ENCODE measurements at places on chromosomes 6 and 20.

DNA sequence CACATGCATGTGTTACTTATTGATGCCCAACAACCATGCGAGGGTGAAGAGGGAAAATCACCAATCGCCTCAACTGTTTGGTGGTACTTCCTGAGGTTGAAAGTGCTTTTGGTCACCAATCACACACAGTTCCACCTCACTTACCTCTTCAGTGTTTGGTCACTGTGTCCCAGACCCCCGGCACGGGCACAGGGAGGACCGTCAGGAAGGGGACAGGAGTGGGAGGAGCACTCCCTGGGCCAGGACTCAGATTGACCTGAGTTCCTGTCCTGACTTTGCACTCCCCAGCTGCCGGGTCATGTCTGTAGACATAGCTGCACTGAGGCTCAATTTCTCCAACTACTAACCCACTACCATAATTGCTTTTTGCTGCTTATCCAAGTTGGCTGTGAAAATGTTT is 74.2 kb upstream of the PBOV1 start:
- DNase-seq: no peak

- DNase-seq: no peak
These were observed 1.3 kb downstream of the ASF1A start for GRCh38 chr6:118895261-118895560.

DNA sequence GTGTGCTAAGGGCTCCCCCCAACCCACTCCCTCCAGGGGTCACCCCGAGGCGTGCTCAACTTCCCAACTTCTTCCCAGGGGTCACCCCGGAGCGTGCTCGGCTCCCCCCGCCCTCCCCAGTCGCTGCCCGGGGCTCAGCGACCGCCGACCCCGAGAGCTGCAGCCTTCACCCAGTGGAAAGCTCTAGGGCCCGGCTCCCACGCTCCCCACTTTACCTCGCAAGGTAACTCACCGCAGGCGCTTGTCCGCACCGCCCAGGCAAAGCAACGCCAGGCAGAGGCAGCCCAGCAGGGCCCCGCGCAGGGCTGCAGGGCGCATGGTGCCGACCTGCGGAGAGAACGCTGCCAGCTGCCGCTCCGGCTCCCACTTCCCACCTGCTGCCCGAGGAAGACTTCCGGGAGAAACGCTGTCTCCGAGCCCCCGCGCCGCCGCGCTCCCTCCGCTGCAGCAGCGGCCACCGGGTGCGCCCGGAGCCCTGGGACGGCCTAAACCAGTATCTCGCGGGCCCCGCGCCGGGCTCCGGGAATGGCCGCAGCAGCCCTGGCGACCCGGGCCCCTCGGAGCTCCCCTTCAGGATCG is 396 bp downstream of the RNASET2 start:
- no peak for DNase-seq

- no peak for DNase-seq
These were observed 42.5 kb downstream of the DUSP22 start for GRCh38 chr6:334536-335510.

DNA sequence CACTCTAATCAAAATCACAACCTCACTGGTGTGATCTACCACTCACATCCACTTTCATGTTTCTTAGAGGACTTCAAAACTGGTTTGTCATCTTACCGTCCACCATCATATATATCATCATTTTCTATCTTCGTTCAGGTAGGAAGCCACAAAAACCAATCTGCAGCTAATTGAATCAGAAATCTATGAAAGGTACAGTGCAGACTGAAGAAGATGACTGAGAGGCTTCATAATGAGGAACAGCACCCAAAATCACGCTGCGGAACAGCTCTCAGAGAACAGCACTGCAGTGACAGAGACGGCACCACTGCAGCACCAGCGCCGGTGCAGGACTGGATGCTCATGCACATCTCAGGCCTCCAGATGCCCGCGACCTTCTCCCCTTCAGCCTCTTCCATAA is 13.0 kb downstream of the GMDS start:
- no peak for DNase-seq

DNA sequence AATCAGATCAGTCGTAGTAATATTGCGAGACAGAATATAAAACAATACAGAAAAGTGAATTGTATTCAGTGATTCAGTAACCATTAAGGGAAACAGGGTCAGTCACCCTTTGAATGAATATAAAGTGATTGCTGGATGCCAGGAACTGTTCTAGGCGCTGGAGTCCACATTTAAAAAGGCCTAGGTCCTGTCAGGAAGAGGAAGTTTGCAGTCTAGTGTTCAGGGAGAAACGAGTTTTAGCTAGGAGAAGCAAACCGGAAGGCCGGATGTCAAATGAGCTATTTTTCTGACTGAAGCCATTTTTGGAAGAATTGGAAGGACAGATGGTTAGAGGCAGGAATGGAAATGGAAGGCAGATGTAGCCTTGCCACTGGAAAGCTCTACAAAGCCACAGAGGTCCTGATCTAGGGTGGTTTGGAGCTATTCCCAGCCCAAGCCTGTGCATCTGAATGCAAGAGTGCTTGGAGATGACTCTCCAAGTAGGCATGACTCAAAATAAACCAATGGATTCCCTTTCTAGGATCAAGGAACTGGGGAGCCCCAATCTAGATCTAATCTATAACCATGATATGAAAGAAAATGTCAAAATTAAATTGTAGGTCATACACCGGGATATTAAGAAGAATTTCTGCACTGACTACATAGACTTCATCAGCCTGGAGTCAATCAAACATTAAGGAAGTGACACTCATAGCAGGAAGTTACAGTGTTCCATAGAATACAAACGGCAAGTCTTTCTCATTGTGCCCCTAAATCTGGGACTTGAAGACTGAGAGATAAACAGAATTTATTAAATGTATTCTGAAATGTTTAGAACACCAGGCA is 36.8 kb upstream of the CDKAL1 start:
- DNase-seq: no peak

GRCh38 chr6:88492824-88493223 is 326.7 kb upstream of the CNR1 start:
- DNase-seq: no peak

DNA sequence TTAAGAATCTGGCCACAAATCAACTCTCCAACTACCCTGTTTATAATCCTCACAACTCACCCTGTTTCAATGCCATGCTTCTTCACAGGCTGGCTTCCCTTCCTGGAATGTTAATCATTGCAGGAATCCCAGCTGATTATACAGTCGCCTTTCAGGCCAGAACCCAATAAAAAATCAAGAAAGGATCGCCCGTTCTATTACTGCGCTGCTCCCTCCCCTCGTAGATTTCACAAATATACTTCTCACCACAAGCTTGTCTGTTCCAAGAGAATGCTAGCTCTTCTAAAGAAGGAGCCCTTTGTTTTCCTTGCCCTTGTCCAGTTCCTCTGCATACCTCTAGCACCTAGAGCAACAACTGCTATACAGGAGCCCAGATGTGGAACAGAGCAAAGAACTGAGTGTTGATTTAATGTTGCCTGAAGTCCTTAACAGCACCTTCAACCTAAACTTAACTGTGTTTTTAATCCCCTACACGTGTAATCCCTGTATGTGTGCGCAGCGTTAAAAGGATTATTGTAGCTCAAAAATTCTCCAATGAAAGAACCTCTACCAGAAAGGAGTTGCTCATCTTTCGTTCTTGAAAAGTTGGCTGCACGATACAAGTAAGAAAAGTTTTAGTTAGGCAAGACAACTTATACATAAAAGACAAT is 988 bp downstream of the ECHDC1 start:
- DNase-seq: no peak

DNA sequence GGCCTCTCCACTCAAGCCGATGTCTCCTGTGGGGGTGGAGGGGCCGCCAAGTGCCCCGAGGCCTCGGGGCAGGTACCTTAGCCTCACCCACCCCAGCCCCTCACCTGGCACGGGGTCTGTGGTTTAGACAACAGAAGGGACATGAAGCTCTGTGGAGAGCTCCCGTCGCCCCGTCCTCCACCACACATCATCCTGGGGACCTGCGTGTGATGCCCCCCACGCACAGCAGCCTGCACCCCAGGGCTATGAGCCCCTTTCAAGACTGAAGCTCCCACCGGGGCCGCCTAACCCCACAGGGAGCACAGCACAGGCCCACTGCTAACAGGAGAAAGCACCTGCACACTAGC is 8.2 kb downstream of the KCNQ2 start:
- DNase-seq: no peak

DNA sequence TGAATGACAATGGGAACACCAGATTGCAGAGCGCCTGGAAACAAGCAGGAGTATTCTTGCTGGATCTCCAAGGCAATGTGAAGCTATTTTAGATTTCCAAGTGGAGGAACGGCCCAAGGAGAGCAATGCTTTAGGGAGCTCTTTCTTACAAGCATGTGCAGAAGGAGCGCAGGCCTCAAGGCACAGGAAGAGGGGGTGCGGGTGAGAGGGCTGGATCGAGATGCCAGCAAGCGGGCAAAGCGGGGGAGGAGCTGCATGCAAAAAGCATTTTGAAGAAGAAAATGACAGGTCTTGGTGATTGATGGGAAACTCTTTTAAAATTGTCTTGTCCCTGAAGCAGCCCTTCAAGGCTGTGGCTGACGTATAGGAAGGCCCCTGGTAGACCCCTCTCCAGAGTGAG is 171.9 kb downstream of the QRSL1 start:
- DNase-seq: no peak

- DNase-seq: no peak
These were observed 372.7 kb downstream of the CBLN4 start for GRCh38 chr20:55632592-55632991.

DNA sequence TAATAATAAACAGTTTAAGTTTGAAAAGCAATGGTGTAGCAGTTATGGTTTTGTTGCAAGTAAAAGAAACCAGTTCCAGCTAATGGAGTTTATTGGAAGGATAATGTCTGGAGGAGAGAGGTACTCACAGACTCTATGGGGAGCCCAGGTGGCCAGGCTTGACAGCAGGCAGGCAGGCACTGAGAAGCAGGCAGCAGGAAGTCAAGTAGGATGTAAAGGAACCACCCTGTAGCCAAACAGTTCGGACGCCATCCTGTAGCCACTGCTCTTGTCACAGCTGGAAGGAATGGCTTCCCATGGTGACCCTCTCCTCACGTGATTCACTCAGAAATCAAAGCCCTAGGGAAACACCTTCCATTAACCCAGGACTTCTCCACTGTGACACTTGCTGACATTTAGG is 96.7 kb upstream of the MC3R start:
- no peak for DNase-seq

DNA sequence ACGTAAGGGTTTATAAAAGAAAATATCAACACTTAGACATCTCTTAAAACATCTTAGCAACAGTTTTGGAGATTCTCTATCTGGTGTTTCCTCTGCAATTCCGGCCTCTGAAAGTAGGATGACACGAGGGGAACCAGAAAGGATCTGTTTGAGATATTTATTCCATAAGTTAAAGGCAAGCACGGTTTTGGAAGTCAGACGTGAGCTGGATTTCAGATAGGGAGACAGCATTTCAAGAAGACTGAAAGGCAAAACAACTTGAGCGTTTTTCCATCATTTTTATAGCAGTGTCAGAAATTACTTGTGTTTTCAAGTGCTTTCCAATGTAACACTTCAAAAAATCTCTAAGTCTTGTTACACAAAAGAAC is 52.9 kb upstream of the BTN3A2 start:
- no peak for DNase-seq

DNA sequence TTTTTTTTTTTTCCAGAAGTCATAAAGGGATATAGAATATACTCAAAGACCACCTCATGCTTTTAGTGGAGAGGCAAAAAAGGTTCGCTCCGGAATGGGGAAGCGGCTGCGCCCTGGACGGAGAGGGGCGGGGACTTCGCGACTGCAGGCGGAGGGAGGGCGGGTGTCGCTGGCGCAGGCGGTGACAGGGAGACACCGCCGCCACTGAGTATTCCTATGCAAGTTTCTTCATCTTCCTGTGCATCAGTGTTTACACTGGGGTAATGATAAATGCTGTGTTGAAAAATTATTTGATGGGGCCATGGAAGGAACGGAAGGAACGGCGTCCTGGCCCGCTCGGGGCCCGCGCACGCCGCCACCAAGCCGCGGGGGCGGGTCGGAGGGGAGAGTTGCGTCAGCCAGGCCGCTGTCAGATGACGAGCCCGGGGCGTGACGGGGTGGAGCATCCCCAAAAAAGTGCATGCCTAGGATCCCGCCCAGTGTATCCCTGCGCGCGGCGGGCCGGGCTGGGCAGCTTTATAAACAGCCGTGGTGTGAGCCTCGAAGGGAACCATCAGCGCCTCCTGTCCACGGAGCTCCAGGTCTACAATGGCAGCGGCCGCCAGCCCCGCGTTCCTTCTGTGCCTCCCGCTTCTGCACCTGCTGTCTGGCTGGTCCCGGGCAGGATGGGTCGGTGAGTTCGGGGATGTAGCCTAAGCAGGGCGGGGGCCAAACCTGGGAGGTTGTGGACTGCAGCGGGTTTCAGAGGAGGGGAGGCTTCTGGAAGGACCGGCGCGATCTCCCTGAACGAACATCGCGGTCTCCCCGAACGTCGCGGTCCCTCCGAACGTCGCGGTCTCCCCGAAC is at the start of gene ULBP1:
ULBP1 (plus strand) TSS at position 482 of the 846 bp plus-strand sequence; CDS start at position 589, 107 bp downstream.
- no peak for DNase-seq

All from stimulated activated CD4-positive, alpha-beta T cell treated with anti-CD3 and anti-CD28 coated beads, Interleukin-1b, Interleukin-23, amount 100 ng/mL, for 1 hour (primary cell).